Effector CD4-positive, alpha-beta T cell (primary cell): ENCODE measurements at places on chromosomes 1 and 21.

DNA sequence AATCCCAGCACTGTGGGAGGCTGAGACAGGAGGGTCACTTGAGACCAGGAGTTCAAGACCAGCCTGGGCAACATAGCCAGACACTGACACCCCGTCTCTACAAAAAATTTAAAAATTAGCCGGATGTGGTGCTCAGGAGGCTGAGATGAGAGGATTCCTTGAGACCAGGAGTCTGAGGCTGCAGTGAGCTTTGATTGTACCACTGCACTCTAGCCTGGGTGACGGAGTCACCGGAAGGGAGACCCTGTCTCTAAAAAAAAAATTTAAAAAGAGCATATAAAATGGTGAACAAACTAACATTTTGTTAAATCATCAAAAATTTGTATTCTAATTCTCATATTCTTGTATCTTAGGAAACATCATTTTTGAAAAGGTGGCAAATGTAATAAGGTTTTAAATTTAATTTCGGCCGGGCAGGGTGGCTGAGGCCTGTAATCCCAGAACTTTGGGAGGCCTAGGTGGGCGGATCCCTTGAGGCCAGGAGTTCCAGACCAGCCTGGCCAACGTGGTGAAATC lies 27.1 kb downstream of the MAB21L3 start:
- DNase-seq = no peak

DNA sequence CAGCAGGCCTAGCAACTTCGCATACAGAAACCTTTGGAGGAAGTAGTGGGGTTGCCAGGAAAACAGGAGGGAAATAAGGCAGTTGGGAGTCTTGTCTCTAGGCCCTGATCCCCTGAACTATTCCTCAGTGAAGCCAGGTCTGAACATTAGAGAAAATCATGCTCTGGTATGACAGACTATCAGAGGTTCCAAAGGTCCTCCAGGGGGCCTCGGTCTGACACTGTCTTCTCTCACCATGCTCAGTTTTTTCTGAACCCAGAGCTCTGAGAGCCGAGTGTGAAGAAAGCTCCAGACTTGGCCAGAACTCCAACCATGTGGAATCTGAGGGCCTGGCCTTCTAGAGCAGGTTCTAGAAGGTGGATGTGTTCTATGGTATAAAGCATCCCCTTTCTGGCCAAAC lies 4.0 kb downstream of the TOMM40L start:
- DNase-seq = no peak

DNA sequence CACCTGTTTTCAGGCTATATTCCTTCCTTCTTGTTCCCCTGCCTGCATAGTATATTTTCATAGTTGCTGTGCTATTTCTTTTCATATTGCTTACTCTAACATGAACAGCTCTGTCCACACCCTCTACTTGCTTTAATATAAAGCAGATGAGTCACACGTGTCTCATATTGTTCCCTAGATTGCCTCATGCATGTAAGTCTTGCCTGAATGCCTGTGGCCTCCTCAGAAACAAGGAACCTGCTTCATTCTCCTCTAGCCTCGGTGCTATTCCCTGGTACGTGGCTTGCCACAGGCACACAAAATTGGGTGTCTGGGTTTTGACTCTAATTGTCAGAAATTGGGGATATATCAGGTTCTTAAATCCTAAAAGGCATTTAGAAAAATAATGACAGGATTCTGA lies 16.5 kb upstream of the PKP1 start:
- DNase-seq = no peak

GRCh38 chr21:30793581-30794314 lies 19.3 kb downstream of the KRTAP8-1 start:
- no peak for DNase-seq

DNA sequence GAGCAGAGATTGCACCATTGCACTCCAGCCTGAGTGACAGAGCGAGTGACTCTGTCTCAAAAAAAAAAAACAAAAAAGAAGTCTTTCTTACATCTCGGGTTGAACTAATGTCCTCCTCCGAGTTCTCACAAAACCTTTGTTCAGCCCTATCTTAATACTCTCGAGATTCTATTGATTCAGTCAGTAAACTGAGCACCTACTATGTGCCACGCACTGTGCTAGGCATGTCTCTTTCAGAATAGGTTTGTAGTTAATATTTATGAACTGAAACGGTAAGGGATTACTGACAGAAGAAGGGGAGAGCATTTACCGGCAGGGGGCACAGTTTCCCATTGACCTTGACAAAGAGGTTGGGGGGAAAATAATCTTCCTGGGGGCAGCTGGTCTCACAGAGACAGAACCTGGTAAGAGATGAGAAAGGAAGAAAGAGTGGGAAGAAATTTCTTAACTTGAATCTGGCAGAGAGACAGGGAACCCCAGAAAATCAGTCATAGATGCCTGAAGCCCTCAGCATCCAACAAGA lies 3.4 kb downstream of the PIAS3 start:
- DNase-seq = no peak

GRCh38 chr21:32494934-32495709 lies 82.6 kb downstream of the EVA1C start:
- no peak for DNase-seq

- no peak for DNase-seq
Measured at GRCh38 chr1:8712413-8713231, 104.8 kb downstream of the RERE start.

DNA sequence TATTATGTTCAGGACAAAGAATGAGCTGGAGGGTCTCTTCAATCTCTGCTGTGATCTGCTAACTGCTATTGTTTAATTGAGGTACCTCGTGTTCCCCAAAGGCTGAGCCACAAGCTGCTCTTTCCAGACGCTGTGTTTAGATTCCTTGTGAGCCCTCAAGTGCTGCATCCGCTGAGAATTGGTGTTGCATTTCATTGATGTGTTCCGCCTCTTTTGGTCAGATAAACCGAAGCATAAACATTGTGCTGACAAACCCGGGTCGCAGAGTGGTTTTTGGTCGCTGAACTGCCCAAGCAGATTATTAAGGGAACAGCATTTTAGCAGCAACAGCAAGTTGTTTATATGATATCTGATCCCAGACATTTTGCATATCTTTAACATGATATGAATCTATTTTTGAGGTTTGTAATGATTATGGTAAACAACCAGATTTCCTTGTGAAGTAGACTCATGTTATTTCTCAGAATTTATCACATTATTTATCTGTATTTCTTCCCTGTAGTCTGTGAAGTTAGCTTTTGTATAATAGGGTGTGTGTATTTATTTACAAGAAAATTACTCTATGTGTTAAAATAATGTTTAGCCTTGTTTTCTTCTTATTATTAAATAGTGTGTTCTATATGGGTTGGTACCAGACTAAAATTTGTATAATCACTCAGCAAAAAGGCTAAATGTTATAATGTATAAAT lies 217.2 kb upstream of the C1orf105 start:
- no peak for DNase-seq

DNA sequence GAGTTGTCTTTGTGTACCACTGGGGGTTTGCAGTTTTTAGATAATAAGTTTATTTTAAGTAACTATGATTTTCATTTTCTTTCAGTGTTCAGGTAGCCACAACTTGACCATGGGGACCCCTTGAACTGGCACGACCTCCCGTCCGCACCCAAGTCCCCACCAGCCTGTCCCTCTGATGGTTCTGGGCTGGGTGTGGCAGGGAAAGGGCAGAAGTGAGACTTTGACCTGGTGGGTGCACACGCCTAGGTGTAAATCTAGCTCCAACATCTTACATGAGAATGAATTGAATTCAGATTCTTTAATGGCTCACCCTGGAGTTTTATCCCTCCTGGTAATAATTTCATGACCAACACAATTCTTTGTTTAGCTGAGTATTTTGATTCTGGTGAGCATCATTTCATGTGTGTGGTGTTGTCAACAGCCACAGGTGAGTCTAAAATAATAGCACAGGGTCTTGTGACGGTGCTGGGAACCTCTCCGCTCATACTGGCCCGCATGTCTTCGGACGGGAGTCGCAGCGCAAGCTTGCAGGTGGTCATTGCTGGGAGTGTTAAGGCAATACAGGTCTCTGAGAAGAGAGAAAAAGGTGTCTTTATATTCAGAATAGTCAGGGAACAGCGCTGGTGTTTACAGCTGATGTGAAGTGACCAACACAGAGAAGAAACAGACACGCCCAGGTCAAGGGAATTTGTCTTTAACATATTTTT lies 50.8 kb upstream of the POFUT2 start:
- DNase-seq = no peak

DNA sequence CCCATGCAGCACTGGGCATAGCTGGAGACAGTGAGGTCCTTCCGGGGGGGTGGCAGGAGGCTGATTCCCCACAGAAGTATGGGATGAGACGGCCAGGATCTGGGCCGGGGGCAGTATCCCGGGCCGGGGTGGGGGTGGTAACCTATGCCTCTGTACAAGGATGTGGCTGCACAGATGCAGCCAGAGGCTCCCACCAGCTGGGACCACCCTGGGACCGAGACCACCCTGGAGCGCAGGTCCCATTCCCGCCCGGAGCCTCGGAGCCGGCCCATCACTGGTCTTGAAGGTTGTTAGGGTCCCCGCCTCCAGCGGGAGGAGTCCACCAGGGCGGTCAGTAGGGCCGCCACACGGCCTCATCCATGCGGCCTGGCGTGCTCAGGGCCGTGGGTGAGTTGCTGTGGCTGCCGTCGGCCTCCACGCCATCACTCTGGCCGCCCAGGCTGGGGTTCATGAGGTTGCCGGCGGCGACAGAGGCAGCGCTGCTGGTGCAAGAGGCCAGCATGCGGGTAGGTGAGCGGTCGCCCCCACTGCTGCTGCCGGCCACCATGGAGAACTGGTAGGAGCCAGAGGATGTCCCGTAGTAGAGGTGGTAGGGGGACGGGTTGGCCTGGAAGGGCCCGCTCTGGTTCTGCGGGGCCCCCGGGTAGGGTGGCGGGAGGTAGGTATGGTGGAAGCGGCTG lies 28.1 kb downstream of the RUNX3 start:
- no peak for DNase-seq

GRCh38 chr1:150068109-150068435 lies 496 bp downstream of the VPS45 start:
- DNase-seq = no peak

GRCh38 chr21:37071561-37072273 lies 1.2 kb downstream of the PIGP start:
- no peak for DNase-seq

DNA sequence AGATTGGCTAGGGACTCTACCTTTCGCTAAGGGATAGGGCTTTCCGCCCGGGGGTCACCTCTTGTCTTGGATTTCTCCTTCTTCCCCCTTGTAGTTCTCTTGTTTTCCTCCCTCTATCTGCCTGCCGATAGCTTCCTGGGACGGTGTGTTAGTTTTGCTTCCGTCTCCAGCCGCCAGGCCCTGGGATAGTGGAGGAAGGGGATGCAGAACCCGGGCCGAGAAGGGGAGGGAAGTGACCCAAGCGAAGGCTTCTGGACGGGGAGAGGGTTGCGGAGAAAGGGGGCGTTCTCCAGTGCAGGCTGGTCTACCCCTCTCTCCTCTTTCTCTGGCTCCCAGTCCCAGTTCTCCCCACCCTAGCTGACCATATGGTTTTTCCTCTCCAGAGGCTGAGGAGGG lies 871 bp downstream of the TUFT1 start:
- no peak for DNase-seq

GRCh38 chr1:203168256-203168786 lies 7.3 kb downstream of the MYBPH start:
- no peak for DNase-seq

GRCh38 chr1:205342986-205343385 lies 13.7 kb downstream of the KLHDC8A start:
- no peak for DNase-seq

- DNase-seq = no peak
Measured at GRCh38 chr1:161966067-161966466, 57.6 kb downstream of the OLFML2B start.

- DNase-seq = no peak
Measured at GRCh38 chr1:31855038-31855845, 39.4 kb upstream of the SPOCD1 start.

GRCh38 chr1:117630423-117630998 lies 24.7 kb downstream of the TENT5C start:
- no peak for DNase-seq

GRCh38 chr1:19086176-19086875 lies 123.7 kb downstream of the UBR4 start:
- DNase-seq = no peak

DNA sequence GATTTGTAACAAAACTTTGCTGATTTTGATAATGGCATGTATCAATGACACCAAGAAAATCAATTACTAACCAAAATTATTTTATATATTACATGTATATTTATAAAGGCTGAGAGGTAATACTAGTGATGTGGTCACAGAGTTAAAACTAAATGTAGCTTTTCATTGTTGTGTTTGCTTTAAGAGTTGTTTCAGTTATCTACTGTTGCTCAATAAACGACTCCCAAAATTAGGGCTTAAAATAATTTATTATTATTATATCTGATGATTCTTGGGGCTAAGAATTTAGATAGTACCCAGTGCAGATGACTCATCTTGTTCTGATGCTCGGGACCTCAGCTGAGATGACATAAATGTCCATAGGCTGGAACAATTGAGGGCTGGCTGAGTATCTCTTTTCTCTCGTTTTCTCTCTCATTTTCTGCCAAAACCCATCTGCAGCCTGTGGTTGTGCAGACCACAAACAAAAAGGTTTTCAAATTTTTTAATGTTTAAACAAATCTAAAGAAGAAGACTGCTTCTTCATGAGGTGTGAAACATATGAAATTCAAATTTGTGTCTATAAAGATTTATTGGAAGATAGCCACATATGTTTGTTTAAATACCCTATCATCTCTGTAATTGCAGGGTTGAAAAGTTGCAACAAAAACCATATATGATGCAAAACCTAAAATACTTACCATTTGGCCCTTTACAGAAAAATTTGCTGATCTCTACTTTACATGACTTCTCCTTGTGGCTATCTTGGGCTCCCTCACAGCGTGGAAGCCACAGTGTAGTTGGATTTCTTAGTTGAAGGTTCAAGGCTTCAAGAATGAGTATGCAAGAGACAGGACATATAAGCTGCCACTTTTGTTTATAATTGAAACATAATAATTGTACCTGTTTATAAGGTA lies 14.8 kb upstream of the PTPRC start:
- peak; percentile 14 for DNase-seq

- no peak for DNase-seq
Measured at GRCh38 chr1:97243973-97244560, 522.5 kb downstream of the PTBP2 start.

GRCh38 chr1:89923517-89923916 lies 71.4 kb upstream of the ZNF326 start:
- no peak for DNase-seq

DNA sequence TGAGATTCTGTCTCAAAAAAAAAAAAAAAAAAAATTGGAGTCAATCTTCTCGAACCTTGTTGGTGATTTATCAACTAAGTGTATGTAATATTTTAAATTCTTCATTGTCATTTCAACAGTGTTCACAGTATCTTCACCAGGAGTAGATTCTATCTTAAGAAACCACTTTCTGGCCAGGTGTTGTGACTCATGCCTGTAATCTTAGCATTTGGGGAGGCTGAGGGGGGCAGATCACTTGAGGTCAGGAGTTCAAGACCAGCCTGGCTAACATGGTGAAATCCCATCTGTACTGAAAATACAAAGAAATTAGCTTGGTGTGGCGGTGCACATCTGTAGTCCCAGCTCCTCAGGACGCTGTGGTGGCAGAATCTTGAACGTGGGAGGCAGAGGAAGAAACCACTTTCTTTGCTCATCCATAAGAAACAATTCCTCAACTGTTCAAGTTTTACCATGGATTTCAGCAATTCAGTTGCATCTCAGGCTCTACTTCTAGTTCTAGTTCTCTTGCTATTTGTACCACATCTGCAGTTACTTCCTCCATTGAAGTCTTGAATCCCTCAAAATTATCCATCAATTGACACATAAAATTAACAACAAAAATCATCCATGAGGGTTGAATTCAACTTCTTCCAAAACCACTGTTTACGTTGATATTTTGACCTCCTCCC lies 30.4 kb upstream of the EYA3 start:
- DNase-seq = no peak
